ENCODE measurements at places on chromosomes 6 and 20. TPM values are rescaled to one million over a fixed set of nuclear protein-coding genes. Genes with fewer than 3 reads are reported as not detected.

Gene ALDH8A1
- 0.21 TPM for total RNA-seq

Gene B3GALT4
- total RNA-seq: 0.34 TPM

Gene WFDC2
- 14.3 TPM for total RNA-seq

Gene MOXD1
- total RNA-seq: 0.09 TPM

Gene GHRH
- not detected for total RNA-seq

Gene GRM4
- total RNA-seq: not detected

Gene ARFGEF3
- total RNA-seq: 5.6 TPM

Gene PBOV1
- total RNA-seq: not detected

Gene MAD2L1BP
- total RNA-seq: 33.5 TPM

Gene CST1
- 499 TPM for total RNA-seq

Gene HLA-DOB
- 0.61 TPM for total RNA-seq

Gene KCNQ2
- total RNA-seq: 0.25 TPM

Gene PDE7B
- not detected for total RNA-seq

Gene AKAP12
- total RNA-seq: 0.93 TPM

Gene RGS17
- total RNA-seq: not detected

All from Caco-2 (cell line).